ENCODE measurements at places on chromosomes 3 and 15.

GRCh38 chr15:25848784-25849156 lies 14.4 kb downstream of the ATP10A start:
- no peak for DNase-seq

DNA sequence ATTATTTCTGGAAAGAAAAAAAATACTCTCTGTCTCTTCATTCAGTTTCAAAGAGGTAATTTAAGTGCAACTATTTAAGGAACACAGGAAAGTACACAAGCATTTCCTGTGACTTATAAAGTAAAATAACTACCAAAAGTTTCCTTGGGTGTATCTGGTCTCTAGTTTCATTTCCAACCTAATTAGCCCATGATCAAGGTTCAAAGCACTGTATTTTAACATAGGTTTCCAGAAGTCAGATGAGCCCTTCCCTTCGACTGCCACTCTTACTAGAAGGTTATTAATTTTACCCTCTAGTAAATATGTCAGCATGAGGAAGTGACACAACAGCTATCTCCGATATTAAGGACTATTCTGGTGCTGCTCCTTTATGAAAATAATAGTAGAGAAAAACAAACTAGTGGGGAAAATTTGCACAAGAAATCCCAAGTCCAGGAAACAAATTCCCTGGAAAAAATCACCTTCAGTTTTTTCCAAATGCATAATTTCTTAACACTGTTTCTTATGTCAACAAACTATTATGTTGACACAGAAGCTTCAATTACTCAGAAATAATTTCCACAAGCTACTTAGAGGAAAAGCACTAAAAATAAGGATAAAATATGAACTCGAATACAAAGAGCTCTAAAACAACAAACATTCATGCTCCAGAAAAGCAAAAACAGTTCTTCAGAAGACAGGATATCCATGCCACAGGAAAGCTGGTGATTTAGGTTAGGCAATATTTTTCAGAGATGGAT lies 35.3 kb downstream of the CCPG1 start:
- no peak for DNase-seq

DNA sequence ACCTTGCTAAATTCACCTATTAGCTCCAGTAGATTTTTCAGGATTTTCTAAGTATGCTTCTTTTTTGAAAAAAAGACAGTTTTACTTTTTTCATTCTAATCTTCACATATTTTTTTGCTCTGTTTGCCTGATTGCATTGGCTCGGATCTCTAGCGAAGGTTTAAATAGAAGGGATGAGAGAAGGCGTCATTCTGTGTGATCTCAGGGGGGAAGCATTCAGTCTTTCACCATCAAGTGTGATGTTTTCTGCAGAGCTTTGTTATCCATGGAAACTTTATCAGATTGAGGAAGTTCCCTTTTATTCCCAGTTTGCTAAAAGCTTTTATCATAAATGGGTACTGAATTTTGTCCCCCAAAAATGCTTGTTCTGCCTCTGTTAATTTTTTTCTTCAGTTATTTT lies 120.3 kb downstream of the LRRK1 start:
- DNase-seq = no peak

- DNase-seq = no peak
Observed at GRCh38 chr3:125179143-125179883, 33.2 kb downstream of the SLC12A8 start.

DNA sequence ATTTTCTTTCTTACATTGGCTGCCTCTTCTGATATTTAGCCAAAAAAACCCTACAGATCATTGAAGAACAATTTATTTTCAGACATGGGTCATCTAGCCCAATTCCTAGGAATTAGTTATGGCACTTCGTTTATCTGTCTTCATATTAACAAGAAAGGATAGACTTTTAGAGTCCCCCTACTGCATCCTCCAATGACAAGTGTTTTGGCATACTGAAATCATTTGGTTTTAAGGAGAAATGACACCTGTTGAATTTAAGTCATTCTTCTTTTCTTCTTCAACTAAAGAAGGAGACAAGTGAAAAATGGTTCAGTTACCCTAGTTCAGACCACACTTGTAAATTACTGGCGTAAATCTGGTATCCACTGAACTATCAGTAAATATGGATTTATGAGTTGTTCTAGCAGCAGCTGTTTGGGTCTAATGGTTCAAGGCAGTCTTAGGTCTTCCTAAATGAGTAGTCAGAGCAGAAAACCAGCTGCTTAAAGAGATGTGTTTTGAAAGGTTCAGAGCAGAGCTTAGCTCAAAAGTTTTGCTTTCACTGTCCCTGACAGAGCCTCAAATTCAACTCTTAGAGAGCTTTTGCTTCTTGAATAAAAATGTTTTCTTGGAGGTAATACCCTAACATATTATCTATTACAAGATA lies 5.6 kb downstream of the VGLL3 start:
- DNase-seq = no peak

- no peak for DNase-seq
Observed at GRCh38 chr3:34920806-34921205, 718.5 kb upstream of the ARPP21 start.

DNA sequence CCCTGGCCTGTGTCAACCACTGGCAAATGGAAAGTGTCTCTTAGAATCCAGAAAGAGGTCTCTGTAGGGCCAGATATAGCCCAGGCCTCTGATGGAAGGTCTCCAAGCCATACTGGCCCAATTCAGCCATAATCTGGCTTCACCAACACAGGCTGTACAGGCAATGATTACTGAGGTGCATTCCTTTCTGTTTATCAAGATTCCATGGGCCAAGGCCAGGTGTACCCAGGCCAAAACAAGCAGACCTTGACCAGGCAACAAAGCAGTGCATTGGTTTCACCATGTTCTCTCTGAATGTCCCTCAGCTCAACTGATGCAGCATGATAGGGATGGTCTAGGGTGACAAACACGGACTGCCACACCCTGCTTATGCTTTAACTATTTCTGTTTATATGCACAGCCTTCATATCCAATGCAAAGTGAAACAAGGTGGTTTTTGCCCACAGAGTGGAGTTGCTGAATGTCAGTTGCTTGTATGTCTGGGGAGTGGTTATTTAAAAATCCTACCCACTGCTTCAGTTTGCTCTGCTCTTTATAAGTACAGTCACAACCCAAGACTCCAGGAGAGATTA lies 25.2 kb downstream of the CCNL1 start:
- DNase-seq = no peak

DNA sequence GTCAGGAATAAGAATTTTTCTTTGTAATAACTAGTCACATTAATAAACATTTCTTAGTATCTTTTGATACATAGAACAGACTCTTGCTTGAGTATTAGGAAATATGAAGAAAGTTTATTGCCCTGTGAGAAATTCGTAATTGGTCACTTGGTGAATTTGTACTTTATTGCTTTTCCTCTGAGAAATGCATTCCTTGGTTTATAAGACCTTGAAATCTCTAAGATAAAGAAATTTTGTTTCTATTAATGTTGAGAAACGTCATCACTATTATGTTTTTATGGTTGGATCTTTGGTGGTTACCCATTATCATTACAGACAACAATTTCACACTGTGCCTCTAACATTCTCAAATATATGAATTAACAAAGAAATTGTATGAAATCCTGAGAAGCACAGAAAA lies 652.0 kb upstream of the NECTIN3 start:
- DNase-seq = no peak
